ENCODE measurements at places on chromosomes 3 and 15.

DNA sequence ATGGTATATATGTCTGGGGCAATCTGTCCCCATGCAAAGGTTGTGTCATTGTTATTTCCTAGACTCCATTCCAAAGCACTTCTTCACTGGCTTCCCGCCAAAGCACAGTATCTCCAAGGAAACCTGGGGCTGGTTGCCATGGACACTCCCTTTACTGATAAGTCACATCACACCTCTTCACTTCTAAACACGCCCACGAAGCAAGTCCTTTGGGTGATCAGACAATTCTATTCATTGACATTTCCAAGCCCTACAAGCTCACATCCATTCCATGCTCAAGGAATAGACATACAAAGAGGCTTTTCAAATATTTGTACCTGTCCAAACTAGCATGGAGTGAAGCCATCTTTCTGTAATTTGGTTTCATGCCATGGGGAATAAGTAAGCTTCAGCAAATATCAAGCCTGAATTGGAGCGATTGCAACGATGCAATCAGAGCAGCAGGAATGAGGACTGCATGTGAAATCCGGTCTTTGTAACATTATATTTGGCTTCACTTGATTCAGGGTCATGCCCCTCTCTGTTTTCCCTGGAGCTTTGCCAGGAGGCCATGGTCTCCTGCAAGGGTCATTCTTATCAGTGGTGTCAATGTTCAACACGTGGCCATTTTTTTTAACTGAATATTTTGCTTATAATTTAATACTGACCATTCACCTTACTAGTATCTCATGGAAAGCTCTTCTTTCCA, 201.6 kb upstream of the TMC3 start:
- DNase-seq = no peak

DNA sequence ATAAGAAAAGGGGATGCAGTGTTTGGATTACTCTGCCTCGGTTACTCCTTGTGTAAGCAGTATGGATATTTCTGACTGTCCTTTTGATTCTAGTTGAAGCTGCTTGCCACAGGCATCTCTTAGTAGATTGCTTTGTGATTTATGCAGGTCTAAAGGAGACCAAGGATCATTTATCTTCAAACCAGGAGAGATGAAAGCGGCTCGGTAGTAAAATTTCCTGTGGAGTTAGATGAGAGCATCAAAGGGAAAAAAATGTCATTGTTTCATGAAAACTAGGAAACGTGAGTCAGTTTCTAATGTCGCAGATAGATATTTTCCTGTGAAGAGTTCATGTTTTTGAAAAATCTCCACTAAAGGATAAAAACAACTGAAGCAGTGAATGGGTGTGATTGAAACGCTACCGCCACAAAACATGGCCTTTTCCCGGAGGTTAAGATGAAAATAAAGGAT, 254.0 kb upstream of the TBL1XR1 start:
- DNase-seq = no peak

DNA sequence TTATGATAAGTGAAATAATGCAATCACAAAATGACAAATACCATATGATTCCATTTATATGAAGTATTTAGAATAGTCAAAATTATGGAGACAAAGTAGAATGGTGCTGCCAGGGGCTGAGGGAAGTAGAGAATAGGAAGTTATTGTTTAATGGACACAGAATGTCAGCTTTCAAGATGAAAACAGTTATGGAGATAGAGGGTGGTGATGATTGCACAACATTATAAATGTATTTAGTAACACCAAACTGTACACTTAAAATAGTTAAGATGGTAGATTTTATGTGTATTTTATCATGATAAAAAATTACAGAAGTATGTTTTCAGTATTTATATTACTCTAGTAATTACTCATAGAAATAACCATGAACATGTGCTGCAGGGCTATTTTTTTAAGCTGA, 100.8 kb upstream of the AZI2 start:
- DNase-seq = no peak

- DNase-seq = peak; percentile 12
Observed at GRCh38 chr15:84715441-84716035, 401 bp downstream of the SEC11A start.

DNA sequence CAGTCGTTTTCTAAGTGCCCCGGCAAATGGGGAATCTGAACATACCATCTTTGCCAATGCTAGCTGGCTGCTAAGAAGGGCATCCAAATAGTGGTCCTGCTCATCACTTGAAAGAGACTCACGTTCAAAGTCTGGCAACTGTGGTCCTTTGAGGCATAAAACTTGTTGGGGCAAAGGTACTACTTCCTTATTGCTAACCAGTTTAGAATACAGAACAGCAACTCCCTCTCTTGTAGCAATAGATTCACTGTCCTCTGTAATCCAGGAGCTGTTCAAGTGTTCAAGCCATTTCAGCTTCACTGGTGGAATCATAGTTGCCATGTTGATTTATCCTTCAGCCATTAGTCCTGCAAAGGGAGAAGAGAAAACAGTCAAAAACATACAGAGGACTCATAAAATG, 58.4 kb downstream of the HERC1 start:
- no peak for DNase-seq

DNA sequence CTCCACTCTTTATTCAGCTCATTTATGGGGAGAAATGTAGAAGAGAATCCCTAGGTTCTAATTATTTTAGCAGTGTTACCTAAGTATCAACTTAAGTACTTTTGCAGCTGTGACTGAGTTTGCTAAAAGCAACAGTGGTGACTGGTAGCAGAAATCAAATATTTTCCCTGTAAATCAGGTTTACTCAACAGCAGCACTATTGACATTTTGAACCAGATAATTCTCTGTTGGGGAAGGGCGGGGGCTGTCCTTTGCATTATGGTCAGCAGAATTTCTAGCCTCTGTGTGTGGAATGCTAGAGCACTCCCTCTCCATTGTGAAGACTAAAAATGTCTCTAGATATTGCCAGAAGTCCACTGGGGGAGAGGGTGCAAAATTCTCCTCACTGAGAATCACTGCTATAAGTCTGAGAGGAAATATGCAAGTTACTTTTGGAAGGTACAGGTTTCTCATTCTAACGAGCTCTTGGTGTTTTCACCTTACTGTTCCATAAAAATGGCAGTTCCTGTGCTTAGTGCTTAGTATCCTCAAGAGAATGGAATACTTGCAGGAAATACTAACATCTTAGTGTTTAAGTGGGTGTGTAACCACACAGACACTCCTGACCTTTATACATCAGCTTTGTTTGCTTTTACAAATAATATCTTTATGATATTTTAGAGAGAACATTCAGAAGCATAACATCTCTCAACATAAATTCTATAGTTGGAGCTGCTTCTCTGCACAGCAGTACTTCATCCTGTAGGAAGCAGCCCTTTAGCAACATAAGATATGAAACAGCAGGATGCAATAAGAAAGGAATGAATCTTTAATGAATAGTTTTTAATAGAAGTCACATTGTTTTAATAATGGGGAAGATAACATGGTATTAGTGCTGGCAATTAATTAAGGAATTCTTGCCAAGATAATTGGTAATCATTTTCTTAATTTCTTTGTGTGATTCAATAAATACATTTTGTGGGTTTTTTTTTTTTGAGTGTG, 246.5 kb upstream of the GOLIM4 start:
- no peak for DNase-seq

DNA sequence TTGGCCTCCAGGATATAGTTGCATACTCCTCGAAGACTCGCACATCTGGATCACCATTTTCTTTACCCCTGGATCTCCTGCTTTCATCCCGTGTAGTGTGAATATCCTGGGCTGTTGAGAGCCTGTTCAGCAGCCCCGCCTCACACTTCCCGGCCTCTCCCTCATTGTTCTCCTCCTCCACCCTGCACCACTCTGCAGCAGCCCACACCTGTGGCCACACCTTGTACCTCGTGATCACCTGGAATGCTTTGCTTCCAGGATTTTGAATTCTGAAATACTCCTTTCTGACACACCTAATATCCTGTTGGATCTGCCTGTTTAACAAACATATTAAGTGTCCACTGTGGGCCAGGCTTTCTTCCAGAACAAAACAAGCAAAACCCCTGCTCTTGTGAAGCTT, 14.4 kb downstream of the ABHD17C start:
- no peak for DNase-seq

GRCh38 chr3:188528396-188528795, 374.4 kb downstream of the LPP start:
- DNase-seq = no peak

GRCh38 chr3:175648899-175649298, 789.8 kb downstream of the NAALADL2 start:
- DNase-seq = no peak

GRCh38 chr3:196590279-196590678, 21.8 kb downstream of the FBXO45 start:
- DNase-seq = no peak

GRCh38 chr3:177824190-177824786, 627.0 kb upstream of the TBL1XR1 start:
- DNase-seq = no peak

- no peak for DNase-seq
Observed at GRCh38 chr3:193087336-193087735, 153.7 kb upstream of the PLAAT1 start.

DNA sequence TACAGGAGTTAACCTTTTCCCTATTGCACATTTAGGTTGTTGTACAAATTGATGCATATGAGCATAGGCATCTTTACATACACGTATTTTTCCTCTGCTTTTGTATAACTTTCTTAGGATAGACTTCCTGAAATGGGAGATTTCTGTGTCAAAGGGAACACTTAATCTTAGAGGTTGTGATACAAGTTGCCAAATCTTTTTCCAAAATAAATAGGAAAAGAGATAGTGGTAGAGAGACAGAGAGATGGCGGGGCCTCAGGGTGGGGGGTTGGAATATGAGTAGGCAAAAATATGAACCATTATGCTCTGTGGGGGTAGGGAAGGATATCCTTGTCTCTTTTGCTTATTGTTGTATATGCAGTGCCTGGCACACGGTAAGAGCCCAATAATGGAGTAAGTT, 70.7 kb upstream of the UBE2E1 start:
- DNase-seq = no peak

- no peak for DNase-seq
Observed at GRCh38 chr3:135513106-135514059, 452.1 kb upstream of the PPP2R3A start.

DNA sequence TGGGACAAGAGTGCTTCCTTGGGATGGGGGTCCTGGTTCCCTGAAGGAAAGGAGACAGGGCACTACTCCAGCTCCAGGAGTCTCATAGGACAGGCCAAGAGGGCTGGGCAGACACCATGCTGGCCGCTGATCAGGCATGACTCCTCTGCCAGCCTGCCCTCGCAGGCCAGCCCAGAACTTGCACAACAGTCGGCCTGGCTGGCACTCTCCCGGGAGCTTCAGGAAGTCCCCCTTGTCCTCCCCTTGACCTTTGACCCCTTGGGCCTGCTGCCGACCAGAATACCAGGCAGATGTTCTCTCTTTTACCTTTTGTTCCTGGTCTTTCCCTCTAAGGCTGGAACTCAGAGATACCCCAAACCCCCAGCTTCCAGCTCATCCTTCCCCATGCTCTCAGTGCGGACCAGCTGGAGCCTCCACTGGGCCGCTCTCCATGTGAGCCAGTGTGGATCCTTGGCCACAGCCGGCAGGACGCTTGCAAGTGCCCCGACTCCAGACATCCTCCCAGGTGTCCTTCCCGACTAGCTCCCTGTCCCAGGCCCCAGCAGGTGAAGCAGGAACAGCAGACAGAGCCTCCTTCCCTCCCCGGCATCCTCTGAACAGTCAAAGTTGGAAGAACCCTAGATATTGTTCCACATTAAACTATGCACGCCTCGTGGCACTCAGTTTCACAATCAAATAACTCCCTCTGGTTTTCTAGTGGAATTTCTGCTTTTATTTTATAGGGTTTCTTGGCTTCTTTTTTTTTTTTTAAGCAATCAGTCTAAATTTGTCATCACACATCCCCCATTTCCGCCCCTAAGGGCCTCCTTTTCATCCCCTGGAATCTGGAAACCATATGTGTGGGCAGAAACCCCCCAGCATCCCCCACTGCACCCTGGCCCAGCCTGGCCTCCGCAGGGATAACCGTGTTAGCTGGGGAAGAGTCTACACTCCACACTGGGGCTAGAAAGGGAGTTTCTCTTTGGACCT, 15.7 kb downstream of the VPS18 start:
- DNase-seq = peak; percentile 32

DNA sequence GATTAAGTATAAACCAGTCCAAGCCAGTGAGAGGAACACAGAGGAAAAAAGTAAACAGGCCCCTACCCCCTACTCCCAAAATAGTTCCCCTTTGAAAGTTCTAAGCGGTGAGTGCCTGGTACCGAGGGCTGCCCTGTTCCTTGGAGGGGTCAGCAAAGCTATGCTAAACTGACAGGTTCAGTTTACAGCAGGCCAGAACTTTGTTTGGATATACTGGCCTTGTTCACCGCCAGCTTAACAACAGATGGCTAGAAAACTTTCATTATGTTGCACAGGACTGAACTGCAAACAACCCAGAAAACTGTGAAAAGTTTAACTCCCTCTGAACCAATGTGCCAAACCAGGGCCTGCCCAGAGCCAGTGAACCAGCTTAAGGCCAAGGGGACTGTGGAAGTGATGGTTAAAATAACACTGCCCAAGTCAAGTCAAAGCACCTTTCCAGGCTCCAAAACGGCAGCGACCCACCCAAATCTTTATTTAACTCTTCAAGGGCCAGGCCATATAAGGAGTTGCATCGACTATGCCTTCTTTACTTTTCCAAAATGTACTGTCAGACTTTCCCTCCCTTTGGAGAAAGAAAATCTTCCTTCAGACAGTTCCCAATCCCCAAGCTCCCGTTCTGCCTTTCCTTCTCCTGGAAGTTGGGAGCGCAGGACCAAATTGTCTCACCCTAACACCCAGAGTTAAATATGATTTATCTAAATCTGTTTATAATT, 448.0 kb downstream of the FOXP1 start:
- no peak for DNase-seq

DNA sequence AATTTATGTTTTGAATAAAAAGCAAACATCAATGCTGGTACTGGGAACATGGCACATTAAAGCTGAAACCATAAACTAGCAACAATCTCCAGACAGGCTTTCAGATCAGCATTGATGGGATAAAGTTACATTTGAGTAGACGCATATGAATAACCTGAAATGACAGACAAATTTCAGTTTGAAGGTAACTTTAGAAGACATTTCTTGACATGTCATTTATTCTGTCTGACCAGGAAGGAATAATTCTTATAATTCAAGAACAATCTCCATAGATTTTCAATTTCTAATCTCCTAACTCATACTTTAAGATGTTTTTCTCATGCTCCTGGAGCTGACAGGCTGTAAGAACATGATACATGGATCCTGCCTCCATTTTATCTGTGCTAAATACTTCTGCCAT, 69.8 kb downstream of the PLCH1 start:
- no peak for DNase-seq

- no peak for DNase-seq
Observed at GRCh38 chr15:63354821-63355650, 26.6 kb downstream of the CA12 start.

GRCh38 chr15:99976811-99977271, 243.6 kb upstream of the LYSMD4 start:
- no peak for DNase-seq

DNA sequence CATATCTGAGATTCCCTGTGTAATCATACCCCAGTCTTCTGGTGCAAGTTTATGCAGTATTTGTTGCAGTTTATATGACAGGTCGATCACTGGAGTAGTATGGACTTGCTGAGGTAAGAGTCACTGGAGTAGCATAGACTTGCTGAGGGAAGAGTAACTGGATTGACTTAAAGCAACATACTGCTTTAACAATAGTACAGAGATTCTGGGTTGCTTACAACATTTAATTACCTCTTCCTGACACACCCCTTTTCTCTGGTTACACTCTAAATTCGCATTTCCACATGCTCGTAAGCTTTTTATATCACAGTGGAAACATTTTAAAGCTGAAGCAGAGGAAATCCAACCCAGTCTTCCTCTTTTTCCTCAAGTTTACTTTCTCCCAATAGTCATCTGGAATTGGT, 11.8 kb downstream of the AAGAB start:
- DNase-seq = no peak

Measured in cerebellum (tissue), 4 donors.